SK-N-SH (cell line): ENCODE measurements at places on chromosomes 5 and 9.

DNA sequence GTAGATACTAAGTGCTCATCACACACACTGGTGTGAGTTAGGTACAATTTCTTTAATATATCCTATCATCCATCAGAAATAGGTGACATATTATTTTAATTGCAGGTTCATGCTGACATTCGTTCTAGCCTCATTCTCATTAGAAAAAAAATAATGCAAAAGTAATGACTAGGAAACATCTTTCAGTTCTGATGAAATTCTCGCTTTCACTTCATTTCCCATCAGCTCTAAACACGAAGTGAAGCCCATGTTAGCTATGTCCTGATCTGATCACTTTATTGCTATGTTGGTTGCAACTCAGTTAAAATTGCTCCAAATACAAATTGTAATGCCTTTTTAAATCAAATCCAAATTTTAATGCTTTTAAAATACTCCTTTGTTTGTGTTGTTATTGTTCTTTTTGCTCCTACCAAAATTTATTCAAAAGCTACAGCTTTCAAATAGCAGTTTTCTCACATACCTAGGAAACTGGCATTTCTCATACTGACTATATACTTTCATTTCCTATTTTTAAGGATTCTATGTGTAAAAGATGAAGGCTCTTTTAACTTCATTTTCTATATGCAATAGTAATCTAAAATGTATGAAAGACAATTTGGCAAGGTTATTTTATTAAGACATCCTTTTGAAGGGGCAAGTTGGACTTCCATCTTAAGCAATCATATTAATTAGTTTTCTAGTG lies 1237.8 kb upstream of the ACO1 start:
- no peak for DNase-seq

GRCh38 chr9:79387101-79387835 lies 184.5 kb upstream of the TLE4 start:
- DNase-seq, result no peak

GRCh38 chr9:86481466-86481865 lies 127.3 kb upstream of the TUT7 start:
- no peak for DNase-seq

DNA sequence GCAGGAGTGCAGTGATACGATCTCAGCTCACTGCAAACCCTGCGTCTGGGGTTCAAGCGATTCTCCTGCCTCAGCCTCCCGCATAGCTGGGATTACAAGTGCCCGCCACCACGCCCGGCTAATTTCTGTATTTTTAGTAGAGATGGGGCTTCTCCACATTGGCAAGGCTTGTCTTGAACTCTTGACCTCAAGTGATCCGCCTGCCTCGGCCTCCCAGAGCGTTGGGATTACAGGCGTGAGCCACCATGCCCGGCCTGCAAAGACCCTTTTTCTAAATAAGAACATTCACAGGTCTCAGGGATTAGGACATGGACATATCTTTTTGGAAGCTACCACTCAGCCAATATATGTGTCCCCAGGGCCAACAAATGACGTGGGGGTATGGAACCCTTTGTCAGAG lies 49.6 kb upstream of the GFPT2 start:
- no peak for DNase-seq

DNA sequence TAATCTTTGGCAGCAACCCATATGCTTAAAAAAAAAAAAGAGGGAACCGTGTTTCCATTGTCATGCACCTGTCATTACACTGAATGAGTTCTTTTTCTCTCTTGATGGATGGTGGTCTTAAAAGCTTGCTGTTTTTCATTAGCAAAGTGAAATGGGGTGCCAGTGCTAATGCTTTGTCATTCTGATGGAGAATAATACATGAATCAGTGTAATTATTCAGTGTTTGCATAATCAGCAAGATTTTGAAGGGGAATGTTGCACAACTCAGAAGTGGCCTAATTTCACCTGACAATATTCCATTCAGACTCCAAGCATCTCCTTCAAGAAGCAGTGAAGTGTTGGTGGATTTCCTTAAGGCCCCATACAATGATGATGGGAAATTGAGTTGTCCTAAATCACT lies 38.1 kb downstream of the MAP1B start:
- no peak for DNase-seq

DNA sequence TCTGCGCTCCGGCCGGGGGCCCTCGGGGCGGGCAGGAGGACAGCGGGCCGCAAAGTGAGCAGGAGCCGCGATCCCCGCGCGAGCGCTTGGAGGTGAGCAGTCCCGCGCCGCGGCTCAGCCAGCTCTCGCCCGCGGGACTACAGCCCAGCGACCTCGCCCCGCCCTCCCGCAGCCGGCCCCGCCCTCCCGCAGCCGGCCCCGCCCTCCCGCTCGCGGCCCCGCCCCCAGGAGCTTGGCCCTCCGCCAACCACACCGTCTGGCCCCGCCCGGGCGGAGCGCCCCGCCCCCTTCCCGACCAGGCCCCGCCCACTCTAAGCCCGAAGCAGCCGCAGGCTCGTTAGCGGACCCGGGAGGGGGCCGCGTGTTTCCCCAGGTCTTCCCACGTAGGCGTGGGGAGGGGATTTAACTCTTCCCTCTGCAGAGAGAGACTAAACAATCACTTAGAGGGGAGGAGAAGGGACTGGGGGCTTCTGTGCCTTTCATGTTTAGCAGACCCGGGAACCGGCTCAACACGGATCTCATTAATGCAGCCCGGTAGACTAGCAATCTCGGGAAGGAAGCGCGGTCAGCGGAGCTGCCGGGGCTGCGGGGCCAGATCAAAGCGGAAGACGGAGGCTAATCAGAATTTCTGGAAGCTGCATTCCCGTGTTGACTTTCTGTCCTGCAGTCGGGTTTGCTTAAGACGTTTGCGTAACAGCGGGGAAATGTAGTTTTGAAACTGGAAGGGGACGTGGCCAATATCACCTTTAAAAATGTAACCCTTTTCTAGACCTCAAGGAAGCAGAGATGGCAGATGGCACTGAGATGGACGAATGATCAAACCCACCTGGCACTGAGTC lies at the start of gene MYO10:
TSS of gene MYO10 (minus strand) at position 139 of the 839 bp plus-strand sequence. CDS start 480 bp downstream, outside the sequence.
- peak; percentile 95 for DNase-seq

GRCh38 chr5:1111241-1111726 lies 579 bp downstream of the SLC12A7 start:
- DNase-seq, result peak; percentile 66

DNA sequence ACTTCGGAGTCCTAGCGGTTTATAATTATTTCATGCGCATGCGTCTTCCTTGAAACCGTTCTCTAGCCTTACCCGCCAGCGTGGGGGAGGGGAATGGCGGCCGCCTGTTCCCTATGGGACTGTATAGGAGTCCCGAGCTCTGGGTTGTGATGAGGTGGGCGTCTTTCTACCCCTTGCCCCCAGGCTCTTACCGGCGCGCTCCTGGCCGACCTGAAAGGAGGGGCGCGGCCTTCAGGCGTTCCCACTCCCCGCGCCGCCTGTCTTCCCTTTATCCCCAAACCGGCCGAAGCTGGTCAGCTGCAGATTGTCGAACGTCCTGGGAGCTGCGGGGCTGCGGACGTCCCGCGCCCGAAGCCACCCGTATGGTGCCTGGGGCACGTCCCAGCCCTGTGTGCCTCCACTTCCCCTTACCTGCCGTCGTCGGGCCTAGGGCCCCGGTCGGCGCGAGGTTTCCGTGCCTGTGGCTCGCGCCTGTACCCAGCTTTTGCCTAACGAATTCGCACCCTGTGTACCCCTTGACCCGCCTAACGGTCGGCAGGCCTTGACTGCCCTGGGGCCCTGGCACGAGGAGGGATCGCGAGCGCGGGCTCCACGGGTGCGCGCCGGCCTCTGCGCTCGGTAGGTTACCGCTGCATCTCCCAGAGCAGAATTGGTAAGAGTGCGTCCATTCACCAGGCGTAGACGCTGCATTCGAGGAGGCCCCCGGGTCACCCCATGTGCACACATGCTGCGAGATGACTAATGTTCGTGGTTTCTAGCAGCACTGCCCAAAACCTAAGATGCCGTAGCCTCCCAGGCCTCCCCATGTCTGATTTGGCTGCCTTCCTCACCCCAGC lies 653 bp upstream of the HNRNPH1 start:
- no peak for DNase-seq

GRCh38 chr5:137372016-137372772 lies 126.9 kb downstream of the SPOCK1 start:
- DNase-seq, result no peak

DNA sequence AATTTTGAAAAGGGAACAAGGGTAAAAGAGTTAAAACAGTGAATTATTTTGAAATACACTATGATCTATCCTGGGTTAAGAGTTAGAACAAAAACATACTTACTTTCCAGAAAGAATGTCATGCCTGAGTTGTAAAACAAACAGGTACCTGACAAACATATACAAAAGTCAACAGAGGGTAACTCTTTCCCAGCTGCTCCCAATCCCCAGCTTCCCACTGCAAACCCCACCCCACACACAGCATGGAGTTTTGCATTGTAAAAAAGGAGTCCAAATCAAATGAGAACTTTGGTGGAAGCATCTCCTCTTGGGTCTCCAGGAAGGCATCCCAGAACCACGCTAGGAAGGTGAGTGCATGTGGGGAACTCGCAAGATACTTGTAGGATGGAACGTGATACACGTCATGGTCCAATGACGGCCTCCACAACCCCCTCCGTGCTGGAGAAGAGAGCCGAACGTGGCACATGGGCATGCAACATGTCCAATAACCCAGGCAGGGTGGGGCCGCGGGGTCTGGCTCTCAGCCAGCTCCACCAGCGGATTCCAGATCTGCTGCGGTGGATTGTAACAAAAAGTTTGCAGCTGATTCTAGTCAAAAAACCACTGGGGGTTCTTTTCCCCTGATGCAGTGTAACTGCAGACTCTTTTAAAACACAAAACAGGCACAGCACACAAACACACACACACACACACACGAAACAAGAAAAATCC lies 55.8 kb downstream of the EPB41L4B start:
- DNase-seq, result peak; percentile 64

DNA sequence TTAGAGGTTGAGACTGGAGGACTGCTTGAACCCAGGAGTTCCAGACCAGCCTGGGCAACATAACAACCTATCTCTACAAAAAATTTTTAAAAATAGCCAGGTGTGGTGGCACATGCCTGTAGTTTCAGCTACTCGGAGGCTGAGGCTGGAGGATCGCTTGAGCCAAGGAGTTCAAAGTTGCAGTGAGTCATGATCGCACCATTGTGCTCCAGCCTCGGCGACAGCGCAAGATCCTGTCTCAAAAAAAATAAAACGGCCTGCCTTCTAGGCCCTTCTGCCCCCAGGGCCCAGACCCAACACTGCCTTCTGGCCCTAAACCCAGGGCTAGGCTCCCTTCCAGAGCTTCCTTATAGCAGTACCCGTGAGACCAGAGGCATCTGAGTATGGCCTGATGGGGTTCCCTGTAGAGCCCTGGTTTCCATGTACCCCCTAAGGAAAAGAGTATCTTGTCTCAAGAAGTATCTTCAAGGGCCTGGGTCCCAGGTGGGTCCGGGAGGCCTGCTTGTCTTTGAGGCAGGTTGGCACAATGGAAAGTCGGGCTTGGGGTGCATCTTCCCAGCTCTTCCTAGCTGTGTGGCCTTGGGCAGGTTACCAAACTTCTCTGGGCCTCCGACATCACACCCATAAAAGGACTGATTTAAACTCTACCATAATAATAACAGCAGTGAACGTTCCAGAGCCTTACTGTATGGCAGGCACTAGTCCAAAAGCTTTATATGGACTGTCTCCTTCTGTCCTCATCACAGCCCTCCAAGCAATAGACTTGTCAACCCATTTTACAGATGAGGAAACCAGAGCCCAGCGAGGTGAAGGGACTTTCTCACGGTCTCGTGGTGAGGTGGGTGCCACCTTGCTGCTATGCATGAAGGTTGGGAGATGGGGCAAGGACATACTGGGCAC lies 9.6 kb downstream of the LRRC8A start:
- no peak for DNase-seq

GRCh38 chr5:123809594-123810221 lies 297.7 kb downstream of the CSNK1G3 start:
- no peak for DNase-seq
